Central memory CD4-positive, alpha-beta T cell (primary cell): ENCODE measurements at places on chromosomes 3 and 15.
A peak's percentile ranks its signal among the peaks of the same experiment; 100 is the strongest.

DNA sequence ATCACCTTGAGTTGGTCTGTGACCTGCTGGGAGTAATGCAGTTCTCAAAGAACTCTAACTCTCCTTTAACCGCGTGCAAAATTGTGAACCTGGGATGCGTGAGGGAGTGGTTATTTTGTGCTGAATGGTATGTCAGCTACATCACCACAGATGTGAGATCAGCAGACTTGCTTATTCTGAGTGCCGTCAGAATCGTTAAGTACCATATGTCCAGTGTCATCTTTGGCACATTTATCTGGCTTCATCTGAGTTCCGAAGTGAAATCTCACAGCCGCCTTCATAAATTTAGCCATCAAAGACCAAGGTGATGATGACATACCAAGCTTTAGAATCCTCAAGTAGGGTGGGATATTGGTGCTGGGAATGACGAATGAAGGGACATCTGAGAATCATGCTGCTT lies 347.2 kb upstream of the TPRG1 start:
- no peak for DNase-seq

GRCh38 chr3:75048650-75049049 lies 434.2 kb upstream of the CNTN3 start:
- no peak for DNase-seq

GRCh38 chr3:5086708-5087107 lies 35.4 kb upstream of the ARL8B start:
- DNase-seq = no peak

DNA sequence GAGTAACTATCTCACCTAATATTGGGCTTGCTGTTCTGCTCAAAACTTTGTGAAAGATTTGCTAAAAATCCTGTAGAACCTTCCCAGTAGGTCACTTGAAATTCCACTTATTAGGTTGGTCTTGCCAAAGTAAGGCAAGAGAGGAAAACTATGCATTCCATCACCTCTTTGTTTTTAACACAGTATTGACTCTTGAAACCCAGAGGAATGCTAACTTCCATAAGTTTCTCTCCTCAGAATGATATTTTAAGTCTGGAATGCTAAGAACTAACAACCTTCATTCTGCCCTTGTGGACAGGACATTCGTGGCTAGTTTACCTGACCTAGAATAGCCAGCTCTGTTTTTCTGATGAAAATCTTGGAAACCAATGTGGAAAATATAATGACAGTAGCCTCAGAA lies 154.5 kb downstream of the TMCO5A start:
- DNase-seq = no peak

- DNase-seq = no peak
Measured at GRCh38 chr3:105580296-105580965, 213.7 kb downstream of the ALCAM start.

GRCh38 chr3:24299246-24299805 lies 195.3 kb downstream of the THRB start:
- DNase-seq = no peak

DNA sequence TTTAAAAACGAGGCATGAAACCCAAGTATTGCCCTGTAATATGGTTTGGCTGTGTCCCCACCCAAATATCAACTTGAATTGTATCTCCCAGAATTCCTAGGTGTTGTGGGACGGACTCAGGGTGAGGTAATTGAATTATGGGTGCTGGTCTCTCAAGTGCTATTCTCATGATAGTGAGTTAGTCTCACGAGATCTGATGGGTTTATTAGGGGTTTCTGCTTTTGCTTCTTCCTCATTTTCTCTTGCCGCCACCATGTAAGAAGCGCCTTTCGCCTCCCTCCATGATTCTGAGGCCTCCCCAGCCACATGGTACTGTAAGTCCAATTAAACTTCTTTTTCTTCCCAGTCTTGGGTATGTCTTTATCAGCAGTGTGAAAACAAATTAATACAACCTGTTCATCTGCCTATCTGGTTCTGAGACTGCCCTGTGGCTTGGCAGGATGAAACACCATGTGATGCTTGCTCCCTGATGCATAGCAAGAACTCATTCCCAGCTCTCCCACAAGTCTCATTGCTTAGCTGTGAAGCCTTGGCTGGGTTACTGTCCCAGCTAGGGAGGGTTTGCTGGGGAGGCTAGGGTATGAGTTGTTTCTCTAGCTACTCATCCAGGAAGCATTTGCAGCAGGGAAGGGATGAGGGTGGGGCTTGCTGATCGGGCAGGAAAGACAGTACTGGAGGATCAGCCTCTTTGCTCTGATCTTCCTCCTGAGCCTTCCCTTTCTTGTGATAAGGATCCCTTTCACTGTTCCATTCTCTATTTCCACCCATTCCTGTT lies 3.7 kb upstream of the SQOR start:
- DNase-seq = no peak

- DNase-seq = no peak
Measured at GRCh38 chr15:74364936-74365597, 2.4 kb downstream of the CYP11A1 start.

DNA sequence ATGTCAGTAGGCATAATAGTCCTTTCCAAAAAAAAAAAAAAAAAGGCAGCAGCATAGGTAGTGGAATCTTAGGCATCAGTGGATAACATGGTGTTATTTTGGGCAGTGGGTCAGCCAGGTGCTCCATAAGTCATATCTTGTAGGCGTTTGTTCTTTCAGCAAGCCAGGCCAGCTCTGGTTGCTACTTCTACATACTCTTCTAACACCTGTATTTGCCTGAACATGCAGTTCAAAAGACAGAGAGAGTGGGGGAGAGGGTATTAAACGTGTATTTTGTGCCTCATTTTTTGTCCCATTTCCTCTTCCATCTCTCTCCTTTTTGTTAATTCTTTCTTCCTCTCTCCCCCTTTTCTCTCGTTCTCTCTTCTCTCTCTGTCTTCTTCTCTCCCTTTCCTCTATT lies 110.4 kb downstream of the TPRG1 start:
- no peak for DNase-seq

DNA sequence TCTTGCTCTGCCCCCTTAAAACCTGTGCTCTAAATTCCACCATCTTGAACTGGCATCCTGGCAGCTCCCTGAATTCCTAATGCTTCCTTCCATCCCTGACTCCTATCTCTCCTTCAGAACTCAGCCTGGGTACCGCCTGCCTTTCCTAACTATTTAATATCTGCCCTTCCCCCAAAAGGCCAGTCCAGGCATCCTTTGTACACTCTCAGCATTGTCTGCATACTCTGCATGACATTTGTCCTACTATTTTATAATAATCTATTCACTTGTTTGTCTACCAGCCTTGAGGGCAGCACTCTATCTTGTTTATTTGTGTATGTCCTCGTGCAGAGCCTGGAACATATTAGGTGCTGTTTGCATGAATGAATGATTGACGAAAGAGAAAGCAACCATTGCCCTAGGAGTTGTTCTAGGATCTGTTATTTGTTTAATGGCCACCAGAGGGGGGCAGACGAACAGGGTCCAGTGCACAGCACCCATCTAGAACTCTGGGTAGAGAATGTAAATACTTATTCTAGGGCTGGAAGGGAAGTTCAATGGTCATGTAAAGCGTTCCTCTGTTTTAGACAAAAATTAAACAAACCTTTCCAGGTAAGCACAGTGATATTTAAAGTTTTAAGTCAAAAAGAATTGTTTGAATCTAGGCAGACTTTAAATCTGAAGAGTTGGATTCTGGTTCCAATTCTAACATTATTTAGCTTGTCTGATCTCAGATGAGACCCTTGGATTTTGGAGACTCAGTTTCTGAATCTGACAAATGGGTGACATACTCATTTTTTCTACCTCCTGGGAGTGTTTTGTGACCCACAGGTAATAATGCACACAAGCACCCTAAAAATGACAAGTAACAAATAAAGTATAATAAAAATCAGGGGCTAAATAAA lies 125.8 kb upstream of the GALNT15 start:
- peak; percentile 26 for DNase-seq

- DNase-seq = no peak
Measured at GRCh38 chr3:192883512-192883911, 34.1 kb downstream of the MB21D2 start.

DNA sequence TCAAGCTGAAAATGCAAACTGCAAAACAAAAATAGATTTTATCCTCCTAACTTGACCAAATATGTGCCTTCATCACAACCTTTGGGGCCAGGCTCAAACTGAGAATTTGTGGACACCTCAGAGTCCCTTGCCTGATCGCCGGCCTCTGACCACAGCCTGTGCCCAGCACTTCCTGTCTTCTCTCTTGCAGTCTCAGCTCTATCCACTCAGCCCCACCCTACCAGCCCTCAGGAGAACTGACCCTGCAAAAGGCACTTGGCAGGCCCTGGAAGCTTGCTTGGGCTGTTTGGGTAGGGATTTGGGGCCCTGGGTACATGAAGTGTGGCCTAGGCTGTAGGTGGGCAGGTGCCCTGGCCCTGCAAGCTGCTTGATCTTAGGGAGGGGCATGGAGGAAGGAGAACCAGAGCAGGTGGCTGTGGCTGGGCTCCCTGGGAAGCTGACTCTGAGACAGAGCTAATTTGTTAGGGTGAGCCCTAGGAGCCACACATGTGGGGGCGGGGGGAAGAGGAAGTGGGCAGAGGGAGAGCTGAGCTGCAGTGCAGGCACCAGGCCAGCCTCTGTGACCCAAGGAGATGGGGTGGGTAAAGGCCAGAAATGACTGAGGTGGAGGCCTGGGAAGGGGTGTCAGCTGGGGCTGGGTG lies 8.6 kb downstream of the CLEC3B start:
- no peak for DNase-seq

- no peak for DNase-seq
Measured at GRCh38 chr3:119885746-119886530, 104.0 kb downstream of the NR1I2 start.

DNA sequence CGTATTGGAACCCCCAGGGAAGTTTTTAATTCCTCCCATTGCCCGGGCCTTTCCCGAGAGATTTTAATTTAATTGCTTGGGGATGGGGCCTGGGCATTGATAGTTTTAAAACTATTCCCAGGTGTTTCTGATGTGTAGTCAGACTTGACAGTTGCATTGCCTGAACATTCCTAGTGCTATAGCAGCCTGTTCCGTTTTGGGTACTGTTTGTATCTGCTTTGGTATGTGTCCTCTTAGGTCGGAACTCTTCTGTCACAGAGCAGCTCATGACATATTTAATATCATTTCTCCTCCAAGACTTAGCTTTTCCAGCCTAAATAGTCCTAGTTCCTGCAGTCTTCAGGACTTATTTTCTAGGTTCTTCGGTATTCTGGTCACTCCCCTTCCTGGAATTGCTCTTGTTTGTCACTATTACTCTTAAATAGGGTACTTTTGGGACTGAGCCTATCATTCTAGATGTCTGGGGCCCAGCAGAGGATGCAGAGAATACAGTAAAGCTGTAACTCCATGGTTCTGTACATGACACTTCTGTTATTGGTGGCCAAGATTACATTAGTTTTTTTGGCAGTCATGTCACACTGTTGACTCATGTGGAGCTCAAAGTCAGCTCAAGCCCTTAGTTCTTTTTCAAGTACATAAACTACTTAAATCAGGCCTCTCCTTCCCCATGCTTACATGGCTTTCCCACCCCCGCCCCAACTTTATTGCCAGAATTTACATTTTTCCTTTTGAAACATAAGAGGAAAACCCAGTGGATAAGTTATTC lies 81.5 kb downstream of the BBX start:
- DNase-seq = no peak

DNA sequence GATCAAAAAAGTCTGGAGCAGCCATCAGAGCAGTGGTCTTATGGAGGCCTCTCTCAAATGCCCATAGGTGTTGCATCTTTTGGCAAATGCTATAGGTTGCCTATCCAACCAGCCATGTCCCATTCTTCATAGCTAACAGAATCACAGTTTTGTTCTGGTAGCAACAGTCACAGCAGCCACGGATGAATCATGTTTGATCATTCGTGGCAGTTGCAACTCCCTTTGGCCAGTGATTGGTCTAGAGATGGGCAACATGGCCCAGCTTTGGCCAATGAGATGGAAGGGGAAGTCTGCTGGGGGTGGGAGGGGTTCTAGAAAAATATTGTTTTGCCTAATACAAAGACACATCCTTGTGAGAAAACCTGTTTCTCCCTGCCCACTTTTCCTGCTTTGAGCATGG lies 50.3 kb upstream of the PPP2R3A start:
- no peak for DNase-seq

DNA sequence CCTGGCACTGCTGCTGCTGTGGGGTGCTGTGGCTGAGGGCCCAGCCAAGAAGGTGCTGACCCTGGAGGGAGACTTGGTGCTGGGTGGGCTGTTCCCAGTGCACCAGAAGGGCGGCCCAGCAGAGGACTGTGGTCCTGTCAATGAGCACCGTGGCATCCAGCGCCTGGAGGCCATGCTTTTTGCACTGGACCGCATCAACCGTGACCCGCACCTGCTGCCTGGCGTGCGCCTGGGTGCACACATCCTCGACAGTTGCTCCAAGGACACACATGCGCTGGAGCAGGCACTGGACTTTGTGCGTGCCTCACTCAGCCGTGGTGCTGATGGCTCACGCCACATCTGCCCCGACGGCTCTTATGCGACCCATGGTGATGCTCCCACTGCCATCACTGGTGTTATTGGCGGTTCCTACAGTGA lies 2.1 kb downstream of the GRM2 start:
- no peak for DNase-seq

GRCh38 chr3:2944628-2945027 lies 165.5 kb downstream of the IL5RA start:
- DNase-seq = no peak

DNA sequence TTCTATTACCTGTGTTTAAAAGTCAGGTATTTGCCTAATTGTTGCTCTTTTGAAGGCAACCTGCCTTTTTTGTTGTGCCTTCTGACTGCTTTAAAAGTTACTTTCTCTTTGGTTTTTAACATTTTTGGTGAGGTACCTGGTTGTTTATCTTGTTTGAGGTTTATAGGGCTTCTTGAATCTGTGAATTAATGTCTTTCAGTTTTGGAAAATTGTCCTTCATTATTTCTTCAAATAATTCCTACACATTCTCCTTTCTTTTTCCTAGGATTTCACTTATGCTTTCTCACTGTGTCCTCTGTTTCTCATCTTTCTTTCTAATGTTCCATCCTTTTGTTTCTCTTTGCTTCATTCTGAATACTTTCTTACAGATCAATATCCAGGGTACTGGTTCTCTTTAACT lies 30.8 kb downstream of the HHLA2 start:
- DNase-seq = no peak

DNA sequence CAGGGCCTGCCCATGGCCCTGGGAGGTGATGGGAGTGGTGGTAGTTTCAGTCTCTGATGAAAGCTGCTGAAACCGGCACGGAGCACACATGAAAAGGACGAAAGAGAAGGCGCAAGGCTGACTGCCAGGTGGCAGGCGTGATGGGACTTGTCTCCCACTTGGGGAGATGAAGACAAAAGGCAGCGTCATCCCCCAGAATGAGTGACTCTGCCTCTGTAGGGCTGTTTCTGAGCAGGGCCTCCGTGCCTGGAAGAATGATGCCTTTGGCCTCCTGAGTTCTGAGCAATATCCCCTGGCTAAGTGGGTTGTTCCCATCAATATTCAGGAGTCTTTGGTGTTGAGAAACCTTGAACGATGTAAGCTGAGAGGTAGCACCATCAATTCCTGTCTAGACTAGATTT lies 237.8 kb downstream of the OPA1 start:
- DNase-seq = no peak

DNA sequence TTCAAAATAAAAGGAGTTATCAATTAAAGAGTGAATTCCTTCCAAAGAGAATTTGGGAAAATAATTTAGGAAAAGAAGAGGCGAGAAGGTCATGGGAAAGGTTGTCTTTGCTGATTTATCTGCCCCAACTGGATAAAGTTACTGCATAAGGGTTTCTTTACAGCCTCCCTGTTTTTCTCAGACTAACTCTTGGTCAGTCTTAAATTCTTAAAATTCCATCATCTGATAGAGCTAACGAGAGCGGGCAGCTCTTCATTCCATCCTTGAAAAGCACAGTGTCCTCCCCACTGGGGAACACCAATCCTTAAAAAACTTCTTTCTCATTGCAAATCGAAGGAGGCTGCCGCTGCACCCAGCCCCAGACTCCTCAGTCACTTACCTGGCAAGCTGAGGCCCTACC lies 107.2 kb downstream of the PGPEP1L start:
- no peak for DNase-seq
